ENCODE measurements at places on chromosomes 16 and 17.

DNA sequence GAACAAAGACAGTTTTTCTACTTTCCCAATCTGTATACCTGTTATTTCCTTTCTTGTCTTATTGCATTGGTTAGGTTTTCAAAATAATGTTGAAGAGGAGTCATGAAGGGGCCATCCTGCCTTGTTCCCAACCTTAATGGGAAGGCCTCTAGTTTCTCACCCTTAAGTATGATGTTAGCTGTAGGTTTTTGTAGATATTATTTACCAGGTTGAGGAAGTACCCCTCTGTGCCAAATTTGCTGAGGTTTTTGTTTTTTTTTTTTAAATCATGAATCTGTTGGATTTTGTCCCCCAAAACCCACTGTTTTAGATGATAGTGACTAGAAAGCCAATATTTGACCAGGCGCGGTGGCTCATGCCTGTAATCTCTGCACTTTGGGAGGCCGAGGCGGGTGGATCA is 36.4 kb downstream of the VMP1 start:
- no peak for DNase-seq

- DNase-seq = peak; percentile 86
Measured at GRCh38 chr17:78925234-78925633, at the start of gene TIMP2. TSS of gene TIMP2 (minus strand) at chr17:78925387. CDS start at chr17:78925088, 299 bp downstream.

DNA sequence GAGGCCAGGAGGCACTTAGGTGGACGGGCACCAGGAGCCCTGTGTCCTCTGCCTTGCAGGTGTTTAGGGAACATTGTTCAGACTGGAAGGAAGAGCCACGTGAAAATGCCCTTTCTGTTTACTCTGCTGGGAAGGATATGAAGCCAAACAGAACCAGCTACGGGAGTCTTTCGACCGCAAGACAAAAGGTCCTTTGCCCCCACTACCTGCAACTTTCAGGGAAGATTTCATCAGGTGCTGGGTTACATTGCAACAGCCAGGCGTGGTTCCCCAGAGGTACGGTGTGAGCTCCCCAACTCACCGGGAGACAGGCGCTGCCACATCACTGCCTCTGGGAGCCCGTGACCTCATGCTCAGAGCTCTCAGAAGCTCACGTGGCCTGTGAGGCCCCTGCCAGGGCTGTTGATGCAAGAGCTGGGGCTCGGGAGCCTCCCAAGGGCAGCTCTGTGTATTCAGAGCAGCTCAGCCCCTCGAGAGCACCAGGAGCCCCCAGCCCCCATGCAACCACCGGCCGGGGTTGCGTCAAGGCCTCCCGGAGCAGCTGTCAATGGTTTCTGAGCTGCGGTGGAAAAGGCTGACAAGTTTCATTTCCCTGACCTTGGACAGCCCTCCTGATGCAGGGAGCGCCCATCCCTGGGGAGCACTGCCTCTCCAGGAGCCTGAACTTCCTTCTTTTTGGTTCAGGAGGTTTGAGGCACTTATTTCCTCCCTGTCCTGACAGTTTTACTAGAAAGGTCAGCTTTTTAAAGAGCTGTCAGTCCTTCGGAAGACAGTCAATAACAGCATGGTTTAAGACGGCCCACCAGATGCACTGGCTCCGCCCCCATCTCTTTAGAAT is 42.1 kb downstream of the TBC1D16 start:
- DNase-seq = peak; percentile 64

GRCh38 chr17:76082326-76083251 is 3.6 kb downstream of the ZACN start:
- DNase-seq = no peak

DNA sequence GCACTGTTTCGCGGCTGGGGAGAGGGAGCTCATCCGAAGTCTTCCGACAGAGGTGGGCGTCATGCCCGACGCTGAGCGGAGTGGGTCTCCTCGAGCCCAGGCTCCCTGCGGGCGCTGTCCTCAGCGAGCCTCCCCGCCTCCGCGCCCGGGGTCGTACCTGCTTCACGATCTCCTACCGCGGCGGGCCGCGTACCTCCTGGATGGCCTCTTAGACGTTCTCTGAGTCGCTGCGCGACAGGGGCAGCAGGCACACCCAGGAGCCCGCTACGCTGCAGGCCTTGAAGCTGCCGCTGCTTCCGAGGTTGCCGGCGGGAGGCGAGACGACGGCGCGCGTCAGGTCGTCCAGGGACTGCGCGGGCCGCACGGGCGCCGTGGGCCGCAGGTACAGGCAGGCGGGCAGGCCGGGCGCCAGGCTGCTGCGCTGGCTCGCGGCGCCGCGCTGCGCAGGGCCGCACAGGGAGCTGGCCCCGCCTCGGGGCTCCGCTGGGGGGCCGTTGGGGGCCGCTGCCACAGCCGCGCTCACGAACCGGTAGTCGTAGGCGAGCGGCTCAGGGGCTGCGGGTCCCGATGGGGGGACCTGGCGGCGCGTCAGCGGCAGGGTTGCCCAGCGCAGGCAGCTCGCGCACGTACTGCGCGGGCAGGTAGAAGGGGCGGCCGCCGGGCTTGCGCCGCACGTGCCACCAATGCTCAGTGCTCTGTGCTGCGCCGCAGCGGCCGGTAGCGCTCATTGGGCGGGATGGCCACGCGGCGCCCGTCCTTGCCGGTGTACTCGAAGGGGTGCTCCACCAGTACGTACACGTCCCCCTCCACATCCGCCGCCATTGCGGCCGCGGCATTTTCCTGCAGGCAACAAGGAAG is 116.4 kb upstream of the SMURF2 start:
- no peak for DNase-seq

DNA sequence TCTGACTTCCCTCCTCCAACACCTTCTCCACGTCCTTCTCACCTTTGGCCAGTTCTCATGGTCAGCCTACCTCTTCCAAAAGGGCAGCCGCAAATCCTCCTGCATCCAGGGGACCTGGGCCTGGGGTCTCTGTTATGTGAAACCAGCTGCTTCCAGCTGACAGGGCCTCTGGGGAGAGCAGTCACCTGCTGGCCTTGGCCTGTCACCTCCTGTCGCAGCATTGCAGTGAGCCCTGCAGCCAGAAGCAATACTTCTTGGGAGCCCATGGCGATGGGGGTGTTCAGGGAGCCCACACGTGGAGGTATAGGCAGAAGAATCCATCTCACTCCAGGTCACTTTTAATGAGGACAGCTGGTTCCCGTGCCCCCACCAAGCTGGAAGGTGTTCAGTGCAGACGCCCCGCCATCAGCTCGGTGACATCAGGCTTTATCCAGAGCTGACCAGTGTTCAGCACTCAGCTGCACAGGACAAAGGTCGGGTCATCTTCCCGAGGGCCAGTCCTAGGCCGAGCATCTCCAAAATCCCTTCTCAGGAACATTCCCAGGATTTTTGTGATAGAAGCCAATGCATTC is 1.7 kb upstream of the SLC47A2 start:
- DNase-seq = no peak

GRCh38 chr16:69309316-69309715 is 1.8 kb upstream of the VPS4A start:
- no peak for DNase-seq

Measured in inflammatory macrophage (primary cell).